Foreskin keratinocyte (primary cell): ENCODE measurements at places on chromosomes 11 and 22.

DNA sequence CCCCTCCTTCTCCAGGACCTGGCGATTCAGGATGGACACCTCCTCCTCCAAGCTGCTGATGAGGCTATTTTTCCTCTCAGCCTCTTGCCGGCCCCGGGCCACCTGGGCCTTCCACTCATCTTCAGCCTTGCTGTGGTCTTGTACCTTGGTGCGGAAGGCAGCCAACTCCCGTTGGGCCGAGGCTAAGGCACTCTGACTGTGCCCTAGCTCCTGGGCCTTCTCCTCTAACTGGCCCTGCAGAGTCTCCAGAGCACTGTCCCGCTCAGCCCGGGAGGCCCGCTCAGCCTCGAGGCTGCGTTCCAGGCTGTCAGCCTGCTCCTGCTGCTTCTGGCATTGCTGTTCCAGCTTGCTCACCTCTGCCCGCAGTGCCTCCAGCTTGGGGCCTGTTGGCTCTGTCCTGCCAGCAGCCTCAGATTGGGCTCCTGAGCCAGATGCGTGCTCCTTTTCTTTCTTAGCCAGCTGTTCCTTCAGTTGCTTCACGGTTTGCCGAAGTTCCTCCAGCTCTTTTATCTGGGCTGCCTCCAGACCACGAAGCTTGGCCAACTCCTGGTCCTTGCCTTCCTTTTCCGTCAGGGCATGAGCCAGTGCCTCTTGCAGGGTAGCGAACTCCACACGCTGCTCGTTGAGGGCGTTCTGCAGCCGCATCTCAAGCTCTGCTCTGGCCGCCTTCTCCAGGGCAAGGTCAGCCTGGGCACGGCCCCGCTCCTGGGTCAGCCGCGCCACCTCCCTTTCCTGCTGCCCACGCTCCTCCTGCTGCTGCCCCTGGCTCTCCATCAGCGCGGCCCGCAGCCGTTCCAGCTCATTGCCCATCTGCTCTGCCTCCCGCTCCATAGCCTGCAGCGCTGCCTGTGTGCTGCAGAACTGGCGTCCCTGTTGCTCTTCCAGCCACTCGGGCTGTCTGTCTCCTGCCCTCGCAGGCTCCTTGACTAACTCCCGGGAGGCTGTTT lies 15.3 kb downstream of the IL18BP start:
- DNase-seq: no peak

GRCh38 chr11:7749456-7749855 lies 43.2 kb upstream of the OVCH2 start:
- DNase-seq: peak; percentile 17

GRCh38 chr11:101553891-101554292 lies 29.9 kb downstream of the TRPC6 start:
- no peak for DNase-seq

GRCh38 chr11:36421546-36422155 lies 88.4 kb downstream of the TRAF6 start:
- no peak for DNase-seq

DNA sequence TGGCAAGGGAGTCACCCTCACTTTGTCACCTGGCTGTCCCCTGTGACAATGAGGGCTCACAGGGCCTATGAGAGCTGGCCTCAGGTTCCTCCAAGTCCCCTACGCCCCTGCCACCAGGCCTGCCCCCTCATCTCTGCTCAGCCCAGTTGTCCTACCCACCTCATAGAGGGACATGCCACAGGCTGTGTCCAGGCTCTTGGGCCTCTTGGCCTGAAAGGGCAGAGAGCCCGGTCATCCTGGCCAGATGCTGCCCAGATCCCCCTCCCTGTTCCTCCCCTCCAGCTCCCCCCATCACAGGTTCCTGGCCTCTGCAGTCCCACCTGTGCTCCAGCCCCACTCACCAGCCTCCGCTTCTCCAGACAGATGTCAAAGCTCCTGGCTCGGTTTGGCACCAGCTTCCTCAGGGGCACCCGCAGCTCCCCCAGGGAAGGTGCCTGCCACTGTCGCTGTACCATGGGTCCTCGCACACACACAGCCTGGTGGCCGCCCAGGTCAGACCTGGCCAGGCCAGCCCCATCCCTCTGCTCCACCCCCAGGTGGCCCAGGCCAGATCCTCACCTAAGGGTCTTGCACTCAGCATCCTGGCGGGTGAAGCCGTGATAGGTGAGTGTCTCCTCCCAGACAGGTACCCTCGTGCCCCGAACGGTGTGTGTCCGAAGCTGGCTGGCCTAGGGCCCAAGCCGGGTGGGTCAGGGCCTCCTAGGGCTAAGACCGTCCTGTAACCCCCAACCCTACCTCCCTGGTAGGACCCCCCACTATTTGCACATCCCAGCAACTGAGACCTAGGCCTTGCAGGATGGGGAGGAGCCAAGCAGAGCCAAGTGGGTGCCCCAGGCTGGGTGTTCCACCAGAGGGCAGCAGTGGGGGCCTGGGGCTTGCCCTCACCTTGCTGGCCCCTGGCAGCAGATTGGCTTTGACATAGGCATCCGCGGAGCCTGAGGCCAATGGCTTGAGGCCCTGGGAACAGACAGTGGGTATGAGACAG lies 8.3 kb downstream of the NDUFV1 start:
- no peak for DNase-seq

DNA sequence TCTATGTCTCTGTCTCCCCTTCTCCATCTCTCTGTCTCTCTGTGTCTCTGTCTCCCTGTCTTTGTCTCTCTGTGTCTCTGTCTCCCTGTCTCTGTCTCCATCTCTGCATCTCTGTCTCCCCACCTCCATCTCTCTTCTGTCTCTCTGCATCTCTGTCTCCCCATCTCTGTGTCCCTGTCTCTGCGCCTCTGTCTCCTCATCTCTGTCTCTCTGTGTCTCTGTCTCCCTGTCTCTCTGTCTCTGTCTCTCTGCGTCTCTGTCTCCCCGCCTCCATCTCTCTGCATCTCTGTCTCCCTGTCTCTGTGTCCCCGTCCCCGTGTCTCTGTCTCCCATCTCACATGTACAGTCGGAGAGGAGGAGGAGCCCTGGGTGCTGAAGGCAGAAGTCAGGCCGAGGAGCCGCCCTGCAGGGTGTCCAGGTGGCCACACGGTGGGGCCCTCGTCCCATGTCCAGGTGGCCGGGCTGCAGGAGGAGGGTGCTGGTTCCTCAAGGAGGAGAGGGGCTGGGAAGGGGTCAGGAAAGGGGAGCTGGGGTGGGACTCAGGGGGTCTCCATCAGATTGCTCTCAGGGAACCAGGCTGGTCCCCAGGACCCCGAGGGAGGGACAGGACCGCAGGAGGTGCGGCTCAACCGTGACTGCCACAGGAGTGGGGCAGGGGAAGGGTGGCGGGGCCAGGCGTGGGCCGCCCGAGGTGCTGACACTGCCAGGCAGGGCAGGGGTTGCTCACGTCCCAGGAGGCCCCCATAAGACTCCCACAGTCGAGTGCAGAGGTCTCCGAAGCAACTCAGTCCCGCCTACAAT lies 25.6 kb upstream of the TH start:
- DNase-seq: peak; percentile 25

GRCh38 chr11:97794876-97795275 lies 1225.9 kb upstream of the CNTN5 start:
- DNase-seq: no peak

- no peak for DNase-seq
Observed at GRCh38 chr11:48003926-48004325, 23.6 kb downstream of the PTPRJ start.

DNA sequence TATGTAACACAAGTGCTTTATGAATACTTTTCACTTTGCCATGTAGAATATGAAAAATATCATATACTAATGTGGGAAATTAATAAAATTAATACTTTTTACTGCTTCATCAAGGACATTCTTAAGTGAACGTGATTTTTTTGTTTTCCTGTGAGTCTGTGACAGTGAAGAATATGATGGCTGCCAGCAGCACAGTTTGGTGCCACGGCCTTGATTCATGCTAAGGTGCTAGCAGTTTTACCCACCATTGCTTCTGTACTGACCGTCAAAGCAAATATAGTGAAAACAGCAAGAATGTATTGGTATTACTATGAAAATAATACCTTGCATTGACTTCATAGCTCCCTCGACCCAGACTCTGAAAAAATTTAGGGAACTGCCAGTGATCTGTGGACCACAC lies 79.7 kb downstream of the APOL5 start:
- DNase-seq: no peak

GRCh38 chr22:26648011-26648497 lies 9.3 kb upstream of the MIAT start:
- DNase-seq: no peak

GRCh38 chr11:111408789-111409727 lies 30.0 kb upstream of the POU2AF1 start:
- DNase-seq: no peak

DNA sequence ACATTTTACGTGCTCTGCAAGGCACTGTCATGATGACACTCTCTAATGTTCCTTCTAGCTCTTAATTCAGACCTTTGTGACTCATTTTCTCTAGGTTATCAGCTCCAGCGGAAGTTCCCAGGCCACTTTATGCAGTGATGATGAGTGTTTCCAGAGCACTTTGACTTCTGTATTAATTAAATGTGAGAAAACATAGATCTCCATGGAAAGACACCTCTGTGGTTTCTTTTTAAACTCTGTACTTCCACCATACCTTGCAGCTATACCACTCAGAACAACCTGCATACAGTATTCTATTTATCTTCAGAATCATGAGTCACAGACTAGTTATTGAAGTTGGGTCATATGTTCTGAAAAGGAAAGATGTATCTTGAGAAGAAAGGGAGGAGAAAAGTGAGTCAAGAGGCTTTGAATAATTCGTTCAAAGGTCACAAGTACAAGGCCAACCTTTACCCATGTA lies 175.6 kb upstream of the TENM4 start:
- DNase-seq: peak; percentile 86

DNA sequence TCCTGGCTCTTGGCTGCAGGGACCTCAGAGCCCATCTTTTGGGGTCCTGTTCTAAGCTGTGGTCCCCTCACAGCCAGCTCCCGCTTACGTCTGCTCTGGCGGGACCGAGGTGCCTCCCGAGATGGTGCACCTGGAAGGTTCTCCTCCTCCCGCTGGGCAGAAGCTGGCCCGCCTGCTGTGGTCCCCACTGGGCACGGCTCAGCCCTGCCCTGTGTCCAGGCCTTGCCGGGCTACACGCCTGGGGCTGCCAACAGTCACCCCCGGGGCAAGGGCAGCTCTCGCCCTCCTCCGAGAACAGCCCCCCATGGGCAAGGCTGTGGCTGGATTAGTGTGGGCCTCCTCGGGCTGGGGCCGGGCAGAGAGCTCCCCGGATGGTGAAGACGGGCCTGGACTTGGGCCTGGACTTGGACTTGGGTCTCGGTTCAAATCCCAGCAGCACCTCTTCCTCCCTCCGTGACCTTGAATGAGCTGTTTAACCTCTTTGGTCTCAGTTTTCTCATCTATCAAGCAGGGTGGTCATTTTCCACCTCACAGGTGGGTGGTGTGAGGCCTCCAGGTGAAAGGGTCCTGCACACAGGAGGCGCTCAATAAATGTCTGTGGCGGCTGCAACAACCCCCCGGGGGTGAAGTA lies 998 bp downstream of the BAIAP2L2 start:
- no peak for DNase-seq

DNA sequence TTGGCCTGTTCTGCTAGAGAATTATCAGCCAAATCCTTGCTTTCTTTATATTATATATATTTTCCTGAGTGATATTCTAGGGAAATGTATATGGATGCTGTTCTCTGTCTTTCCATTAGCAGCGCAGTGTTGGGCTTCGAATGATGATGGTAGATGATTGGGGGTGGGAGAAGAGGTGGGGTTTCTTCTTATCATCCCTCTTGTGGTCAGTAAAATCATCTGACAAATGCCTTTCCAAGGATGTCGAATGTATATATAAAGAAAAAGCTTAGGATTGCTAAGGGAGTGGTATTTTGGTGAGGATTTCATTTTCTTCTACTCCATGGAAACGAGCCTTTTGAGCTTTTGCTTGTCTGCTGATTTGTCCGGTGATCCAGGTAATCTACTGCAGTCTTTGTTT lies 48.9 kb downstream of the ARHGEF12 start:
- DNase-seq: no peak

DNA sequence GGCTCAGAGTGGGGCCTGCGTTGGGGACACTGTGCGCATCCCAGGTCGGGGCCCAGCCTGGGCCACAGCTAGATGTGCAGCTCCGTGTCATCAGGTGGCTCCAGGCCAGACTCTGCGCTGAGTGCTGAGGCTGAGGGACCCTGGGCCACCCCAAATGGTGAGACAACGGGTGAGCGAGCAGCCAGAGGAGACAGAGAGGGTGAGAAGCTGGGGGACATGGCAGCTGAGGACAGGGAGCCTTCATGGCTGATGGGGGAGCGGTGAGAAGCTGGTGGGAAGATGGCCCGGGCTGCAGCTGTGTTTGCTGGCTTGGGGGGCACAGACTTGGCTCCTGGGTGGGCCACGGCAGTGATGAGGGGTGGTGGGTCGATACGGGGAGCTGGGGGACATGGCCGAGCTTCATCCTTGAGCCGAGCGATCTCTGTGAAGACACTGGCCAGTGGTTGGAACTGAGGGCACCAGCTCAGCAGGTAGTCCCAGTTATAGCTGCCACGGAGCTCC lies 2.5 kb upstream of the TPP1 start:
- no peak for DNase-seq

- DNase-seq: no peak
Observed at GRCh38 chr11:78205256-78205655, 16.5 kb downstream of the USP35 start.

DNA sequence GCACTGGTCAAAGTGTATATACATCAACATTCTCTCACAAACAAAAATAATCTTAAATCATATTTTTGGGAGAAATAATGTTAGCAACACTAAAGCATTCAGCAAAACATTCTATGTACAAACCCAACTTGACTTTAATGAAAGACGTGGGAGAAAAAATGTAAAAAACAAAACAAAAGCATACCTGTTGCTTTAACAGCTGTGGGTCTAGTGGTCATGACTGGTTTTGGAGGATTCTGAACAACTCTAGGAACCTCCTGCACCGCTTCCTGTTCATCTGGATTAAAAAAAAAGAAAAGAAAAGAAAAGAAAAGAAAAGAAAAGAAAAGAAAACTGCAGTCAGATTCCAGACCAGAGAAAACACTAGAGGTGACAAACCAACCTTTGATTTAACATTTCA lies 2.1 kb downstream of the FNBP4 start:
- no peak for DNase-seq
